H7 (cell line): ENCODE measurements at places on chromosomes 3 and 15. TPM values are rescaled to one million over a fixed set of nuclear protein-coding genes. Genes with fewer than 3 reads are reported as not detected.

DNA sequence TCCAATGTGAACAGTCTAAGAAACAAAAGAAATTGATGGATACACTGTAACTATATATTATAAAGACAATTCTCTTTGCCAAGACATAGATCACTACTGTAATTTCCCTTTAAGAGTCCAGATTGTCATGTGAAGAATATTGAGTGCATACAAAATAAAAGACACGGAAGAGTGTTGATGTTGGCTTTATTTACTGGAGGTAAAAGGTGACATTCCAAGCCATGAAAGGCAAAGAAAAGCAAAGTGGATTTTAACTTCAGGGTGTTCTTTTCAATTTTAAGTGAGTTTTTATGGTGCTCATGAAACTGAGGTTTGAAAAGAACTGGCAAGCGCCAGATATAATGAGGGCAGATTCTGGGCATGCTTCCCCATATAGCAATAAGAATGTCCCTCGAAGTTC, 529.3 kb downstream of the MECOM start:
- no peak for DNase-seq

DNA sequence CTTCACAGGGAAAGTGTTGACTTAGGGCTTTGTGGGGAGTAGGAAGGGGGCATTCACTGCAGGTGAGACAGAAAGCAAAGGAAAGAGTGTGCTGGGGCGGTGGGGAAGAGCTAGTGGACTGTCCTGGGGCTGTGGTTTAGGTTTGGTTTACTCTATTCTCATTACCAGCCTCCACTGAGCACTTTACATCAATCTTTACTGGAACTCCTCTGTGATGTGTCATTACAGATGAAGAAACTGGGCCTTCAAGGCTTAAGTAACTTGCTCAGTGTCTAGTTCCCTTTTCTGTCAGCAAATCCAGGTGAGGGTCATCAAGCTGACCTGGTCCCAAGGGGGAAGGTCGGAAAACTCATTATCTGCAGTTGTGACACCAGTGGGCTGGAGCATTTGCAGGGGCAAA, 120.2 kb upstream of the PFN2 start:
- DNase-seq: no peak

- peak; percentile 83 for DNase-seq
These were observed 73.1 kb upstream of the SLC6A6 start for GRCh38 chr3:14329116-14329830.

Gene PODXL2
- 38.7 and 44.2 TPM in 2 replicates for total RNA-seq

Gene CLDN18
- total RNA-seq: 0.14 TPM in 1 of 2 replicates, not detected in the other

Gene ARGFX
- total RNA-seq: not detected in 2 replicates
